ENCODE measurements at places on chromosomes 5 and 9. TPM values are rescaled to one million over a fixed set of nuclear protein-coding genes. Genes with fewer than 3 reads are reported as not detected.

- DNase-seq = no peak
Measured at GRCh38 chr9:1005043-1005667, 28.7 kb downstream of the DMRT3 start.

Gene ANAPC2
- 74.5 TPM for total RNA-seq

GRCh38 chr9:21810388-21810787, 8.0 kb downstream of the MTAP start:
- DNase-seq = no peak

Gene GRXCR2
- total RNA-seq = not detected

Gene ACTBL2
- total RNA-seq = not detected

GRCh38 chr5:154179846-154180710, 10.5 kb upstream of the GALNT10 start:
- peak; percentile 56 for DNase-seq

Gene LCN9
- not detected for total RNA-seq

DNA sequence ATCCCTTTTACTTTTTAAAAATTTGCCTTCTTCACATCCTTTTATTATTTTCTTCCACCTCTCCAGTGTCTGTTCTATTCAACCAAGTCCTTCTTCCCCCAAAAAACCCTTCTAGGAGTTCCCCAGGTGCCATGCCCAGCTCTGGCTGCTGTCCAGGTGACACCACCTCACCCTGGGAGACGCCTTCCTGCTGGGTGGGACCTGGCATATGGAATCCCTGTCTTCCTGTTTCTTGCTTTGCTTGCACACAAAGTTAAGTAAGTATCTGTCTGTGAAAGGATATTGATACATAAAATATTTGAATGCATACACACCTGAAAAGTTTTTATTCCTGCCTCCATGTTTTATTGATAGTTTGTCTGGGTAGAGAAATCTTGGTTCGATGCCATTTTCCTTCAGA, 23.1 kb upstream of the MED10 start:
- no peak for DNase-seq

DNA sequence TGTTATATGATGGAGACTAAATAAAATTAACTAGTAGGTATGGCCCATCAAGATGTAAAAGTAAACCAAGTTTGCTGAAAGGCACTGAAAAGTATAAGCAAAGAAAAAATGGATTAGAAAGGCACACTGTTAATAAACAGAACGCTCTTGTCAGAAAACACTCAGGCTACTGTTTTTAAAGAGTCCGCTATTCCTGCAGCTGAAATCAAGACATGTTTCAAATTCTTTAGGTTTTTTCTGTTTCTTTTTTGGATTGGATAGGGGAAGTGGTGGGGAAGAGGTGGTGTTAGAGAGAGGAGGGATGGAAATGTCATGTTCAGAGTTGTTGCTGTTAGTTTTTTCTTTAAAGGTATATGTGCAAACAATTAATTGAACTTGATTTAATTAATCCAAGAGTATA, 17.5 kb downstream of the OSTF1 start:
- no peak for DNase-seq

DNA sequence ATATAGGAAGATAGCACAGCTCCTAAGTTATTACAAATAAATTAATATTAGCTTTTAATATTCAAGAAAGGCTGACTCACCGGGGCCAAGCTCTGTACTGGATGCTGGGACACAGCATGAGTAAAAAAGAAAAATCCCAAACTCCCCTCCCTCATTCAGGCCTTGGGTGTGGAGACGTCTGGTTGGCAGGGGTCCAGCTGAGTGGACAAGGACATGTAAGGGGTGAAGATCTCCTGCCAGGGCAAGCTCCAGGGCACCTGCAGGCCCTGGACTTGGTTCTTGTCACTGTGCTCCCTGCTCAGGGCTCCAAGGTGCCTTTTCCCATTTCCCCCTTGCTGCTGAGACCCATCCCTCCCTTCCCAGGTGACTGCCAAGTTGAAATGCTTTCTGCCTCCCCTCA, 388.5 kb downstream of the ENC1 start:
- DNase-seq = no peak

Gene IL13
- total RNA-seq = not detected

DNA sequence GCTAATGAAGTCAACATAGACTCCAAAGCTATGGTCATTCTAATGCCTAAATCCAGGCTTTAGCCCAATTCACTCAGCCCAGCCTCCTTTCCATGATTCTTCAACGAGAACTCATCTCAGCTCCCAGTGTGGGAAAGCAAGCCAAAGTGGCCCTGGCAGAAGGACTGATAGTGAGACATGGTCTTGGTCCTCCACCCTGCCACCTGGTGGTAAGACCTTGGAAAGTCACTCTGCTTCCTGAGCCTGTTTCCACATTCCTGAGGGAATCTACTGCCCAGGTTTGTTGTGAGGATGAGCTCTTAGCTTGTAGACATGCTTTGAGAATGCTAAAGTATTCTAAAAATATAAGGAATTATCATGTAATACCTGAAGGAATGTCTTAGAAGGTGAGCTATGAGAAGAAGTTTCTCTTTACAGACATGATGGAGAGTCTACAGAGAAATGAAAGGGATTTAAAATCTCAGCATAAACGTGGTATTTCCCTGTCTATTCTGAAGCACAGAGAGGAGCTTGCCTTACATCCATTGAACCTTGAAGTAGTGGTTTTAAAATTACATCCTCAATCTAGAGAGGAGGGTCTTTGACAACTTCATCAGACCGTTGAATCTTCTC, 173.5 kb downstream of the TRIM32 start:
- DNase-seq = peak; percentile 72

GRCh38 chr9:87178302-87178701, 231.0 kb upstream of the GAS1 start:
- no peak for DNase-seq

GRCh38 chr5:173283318-173284288, 44.6 kb downstream of the STC2 start:
- peak; percentile 81 for DNase-seq

DNA sequence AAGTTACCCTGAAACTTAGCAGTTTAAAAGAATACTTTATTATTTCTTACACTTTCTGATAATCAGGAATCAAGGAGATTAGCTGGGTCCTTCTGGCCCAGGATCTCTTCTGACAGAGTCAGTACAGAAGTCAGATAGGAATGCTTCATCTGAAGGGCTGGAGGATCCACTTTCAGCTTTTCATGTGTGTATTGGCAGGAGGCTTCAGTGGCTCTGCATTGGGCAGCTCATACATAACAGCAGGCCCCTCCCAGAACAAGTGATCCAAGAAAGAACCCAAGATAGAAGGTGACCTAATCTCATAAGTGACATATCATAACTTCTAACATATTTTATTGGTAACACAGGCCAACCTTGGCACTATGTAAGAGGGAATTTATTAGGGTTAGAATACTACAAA, 258.4 kb downstream of the HCN1 start:
- DNase-seq = no peak

- no peak for DNase-seq
Measured at GRCh38 chr5:2914981-2915484, 163.6 kb upstream of the IRX2 start.

Gene LCN10
- total RNA-seq = 40.6 TPM

DNA sequence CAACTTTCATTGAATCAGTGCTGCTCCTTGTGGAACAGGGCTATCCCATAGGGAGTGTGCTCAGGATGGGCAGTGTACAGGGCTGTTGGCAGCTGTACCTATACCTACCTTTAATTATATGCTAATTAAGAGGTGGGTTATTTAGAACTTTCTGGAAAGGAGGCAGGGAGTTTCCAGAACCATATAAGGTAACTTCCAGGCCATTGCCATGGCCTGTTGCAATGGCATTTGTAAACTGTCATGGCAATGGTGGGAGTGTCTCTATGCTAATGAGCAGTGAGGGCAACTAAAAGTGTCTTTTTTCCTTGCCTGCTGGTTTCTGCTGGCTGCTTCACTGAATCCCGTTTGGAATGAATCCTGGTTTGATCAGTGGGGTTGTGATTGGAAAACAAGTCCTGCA, 2.3 kb upstream of the ARHGAP26 start:
- DNase-seq = no peak

Gene TMOD1
- 29.3 TPM for total RNA-seq

Gene RHOBTB3
- total RNA-seq = 102 TPM

DNA sequence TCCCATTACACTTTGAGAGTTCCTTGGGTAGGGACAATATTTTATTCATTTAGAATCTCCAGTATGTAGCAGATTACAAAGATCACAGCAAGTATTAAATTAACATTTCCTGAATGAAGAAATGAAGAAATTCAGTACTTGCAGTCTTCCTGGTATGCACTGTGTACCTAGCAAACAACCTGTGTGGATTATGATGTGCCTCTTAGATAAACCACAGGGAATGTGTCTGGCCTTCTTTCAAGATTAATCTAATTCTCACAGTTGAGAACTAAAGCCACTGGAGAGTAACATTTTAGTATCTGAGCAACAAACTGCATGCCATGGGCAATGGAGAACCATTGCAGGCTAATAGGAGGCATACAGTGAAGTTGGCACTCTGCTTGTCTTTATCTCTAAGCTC, 199.4 kb downstream of the AP3B1 start:
- DNase-seq = no peak

DNA sequence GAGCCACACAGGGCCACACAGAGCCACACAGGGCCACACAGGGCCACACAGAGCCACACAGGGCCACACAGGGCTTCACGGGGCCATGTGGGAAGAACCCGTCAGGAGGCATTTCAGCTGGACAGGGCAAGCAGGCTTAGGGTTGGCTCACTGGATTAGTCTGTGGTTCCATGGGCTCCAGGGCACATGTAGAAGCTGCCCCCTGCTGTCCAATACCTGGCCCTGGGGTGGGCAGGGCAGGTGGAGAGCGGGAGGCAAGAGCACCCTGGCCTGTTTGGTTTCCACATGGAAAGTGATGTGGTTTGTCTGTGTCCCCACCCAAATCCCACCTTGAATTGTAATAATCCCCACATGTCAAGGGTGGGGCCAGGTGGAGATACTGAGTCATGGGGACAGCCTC, 16.4 kb upstream of the LPCAT1 start:
- peak; percentile 27 for DNase-seq

- DNase-seq = peak; percentile 47
Measured at GRCh38 chr5:116652196-116652729, 77.6 kb upstream of the SEMA6A start.

DNA sequence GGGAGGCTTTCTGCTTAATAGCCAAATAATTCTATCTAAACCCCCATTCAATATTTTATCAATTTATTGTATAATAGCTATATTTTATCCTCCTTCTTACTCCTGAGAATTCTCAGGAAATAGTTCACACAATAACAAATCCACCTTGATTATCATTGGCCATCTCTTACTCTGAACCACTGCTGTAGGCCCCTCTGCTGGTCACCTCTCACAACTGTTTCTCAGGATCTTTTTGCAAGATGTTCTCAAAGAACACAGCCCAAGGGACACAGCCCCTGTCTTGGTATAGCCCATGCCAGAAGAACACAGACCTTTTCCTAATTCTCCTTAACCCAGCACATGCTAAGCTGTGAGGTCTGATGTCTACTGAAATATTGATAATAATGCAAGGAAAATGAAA, 74.9 kb upstream of the HTR4 start:
- no peak for DNase-seq

Gene GABRA1
- total RNA-seq = not detected

Gene PCAT7
- 0.94 TPM for total RNA-seq

Gene PCDHB12
- 2.8 TPM for total RNA-seq

DNA sequence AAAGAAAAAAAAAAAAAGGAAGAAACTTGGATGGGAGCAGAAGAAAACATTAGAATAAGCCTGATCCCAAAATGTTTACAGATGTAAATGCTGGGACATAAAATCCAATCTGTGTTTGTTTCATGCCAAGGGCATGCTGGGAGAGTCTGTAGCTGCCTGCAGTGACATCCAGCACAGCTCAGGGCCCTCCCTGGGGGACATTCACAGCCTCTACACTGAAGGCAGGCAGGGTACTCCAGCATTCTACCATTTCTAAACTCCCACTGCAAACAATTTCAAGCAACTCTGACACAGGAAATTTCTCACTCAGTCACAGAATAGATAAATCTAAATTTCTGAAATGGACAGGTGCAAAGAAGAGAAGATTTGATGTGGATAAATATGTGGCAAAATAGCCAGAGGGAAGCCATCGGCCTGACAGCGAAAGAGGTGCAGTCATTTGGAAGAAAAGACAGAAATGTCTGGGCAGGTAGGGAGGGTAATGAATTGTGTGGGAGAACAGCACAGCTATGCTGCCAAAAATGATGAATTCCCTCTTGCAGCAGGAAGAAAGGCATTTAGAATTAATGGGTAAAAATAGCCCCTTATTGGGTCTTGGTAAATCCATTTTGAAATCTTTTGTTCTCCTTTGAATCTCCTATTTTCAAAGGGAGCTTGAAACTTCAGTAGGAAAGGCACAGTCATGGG, 199.4 kb downstream of the MED10 start:
- no peak for DNase-seq
